Umbilical cord (tissue), 2 donors: ENCODE measurements at places on chromosomes 12 and 14. TPM values are rescaled to one million over a fixed set of nuclear protein-coding genes. Genes with fewer than 3 reads are reported as not detected.
A peak's percentile ranks its signal among the peaks of the same experiment; 100 is the strongest.

DNA sequence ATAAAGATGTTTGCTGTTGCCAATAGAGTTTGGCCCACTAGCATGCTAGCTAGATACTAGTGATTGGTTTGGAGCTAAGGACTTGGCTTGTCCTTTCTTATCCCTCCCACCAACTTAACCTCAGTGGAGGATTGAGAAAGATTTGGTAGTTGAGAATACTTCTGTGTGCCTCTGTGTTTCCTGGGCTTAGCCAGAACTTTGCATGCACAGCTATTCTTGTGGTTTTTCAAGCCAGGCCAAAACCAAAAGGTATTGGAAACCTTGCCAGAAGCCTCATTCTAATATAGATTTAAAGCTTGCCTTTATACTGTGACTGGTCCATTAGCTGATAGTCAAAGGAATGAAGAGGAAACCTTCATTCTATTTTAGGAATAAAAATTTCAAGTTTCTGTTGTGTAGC, 188.5 kb downstream of the CCDC91 start:
- no peak for DNase-seq

DNA sequence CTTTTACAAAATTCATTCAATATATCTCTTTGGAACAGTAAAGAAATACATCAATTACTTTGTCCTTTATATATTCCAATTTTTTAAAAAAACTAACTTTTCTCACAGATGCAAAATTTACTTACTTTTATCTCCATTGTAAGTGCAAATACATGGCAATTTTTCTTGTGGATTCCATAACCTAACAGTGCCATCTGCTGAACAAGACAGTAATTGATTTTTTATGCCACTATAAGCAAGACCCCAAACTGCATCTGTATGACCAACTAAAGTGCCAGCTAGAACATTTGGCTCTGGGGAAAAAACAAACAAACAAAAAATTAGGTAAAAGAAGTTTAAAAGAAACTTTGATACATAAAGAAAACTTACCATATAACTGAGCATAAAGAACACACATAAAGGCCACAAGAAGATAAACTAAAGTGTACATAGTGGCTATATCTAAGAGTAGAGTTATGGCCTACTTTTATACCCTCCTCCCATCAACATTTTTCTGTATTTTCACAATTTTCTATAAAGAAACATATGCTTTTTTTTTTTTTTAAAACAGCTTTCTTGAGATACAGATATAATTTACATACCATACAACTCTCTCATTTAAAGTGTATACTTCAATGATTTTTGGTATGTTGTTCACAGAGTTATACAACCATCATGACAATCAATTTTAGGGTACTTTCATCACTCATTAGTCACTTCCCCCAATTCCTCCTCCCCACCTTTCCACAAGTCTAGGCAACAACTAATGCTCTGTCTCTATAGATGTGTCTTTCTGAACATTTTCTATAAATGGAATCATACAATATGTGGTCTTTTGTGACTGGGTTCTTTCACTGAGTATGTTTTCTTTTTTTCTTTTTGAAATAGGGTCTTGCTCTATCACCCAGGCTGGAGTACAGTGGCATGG, 32.6 kb downstream of the COCH start:
- DNase-seq, result peak; percentile 15

- DNase-seq, result no peak
Measured at GRCh38 chr12:18955594-18955993, 173.9 kb upstream of the PLEKHA5 start.

GRCh38 chr12:63922474-63922873, 78.0 kb downstream of the SRGAP1 start:
- no peak for DNase-seq

- DNase-seq, result no peak
Measured at GRCh38 chr12:63753743-63754142, 26.0 kb upstream of the RXYLT1 start.

GRCh38 chr14:78314484-78314883, 144.3 kb downstream of the NRXN3 start:
- DNase-seq, result no peak

- peak; percentile 64 for DNase-seq
Measured at GRCh38 chr12:56628671-56629458, 1.3 kb downstream of the BAZ2A start.

DNA sequence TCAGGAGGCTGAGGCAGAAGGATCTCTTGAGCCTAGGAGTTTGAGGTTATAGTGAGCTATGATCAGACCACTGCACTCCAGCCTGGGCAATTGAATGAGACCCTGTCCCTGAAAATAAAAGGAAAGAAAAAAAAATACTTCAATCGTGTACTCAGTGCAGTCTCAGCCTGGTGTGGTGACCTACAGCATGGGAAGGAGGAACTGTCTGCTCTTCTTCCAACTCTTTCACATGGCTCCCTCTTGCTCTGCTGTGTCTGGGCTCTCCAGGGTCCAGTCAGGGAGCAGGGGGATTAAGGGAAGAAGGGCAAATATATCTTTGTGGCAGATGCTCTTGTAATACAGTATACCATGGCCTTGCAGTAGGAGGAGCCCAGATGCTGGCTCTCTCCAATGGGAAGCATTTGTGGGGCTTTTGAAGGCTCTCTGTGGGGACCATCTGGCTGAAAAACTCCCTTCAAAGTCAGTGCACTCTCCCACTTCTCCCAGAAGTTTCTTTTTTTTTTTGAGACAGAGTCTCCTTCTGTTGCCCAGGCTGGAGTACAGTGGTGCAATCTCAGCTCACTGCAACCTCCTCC, 76.6 kb upstream of the TMPO start:
- peak; percentile 22 for DNase-seq

DNA sequence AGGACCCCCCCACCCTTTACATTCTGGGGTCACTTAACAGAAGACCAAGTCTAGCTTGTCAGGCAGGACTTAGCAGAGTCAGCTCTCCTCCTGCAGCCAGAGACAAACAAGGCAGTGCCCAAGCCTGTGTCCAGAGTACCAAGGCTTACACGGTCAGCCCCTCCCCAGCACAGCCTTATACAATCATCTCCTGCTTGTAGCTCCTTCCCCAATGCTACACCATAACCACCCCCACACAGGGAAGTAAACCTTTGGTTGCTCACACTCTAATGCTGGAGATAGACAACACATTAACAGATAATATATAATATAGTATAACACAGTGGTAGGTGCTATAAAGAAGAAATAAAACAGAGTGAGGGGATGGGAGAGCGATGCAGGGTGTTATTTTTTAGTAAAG, 175.4 kb upstream of the PWP1 start:
- DNase-seq, result no peak

DNA sequence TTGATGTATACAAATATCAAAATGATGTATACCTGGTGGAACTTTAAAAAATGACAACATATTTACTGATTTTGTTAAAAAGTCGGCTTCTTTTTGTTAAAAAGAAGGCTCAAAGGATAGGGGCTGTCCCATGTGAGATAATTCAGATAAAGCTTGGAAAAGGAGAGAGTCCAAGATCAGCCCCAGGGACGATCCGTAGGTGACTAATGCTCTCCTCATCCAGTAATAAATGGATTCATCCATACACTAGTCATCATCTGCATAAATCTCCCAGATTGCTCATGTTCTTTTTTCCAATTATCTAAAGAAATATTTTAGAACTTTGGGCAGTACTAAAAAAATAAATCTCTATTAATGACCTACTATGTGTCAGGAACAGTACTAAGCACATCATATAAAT, 23.4 kb upstream of the FSCB start:
- peak; percentile 44 for DNase-seq

- DNase-seq, result no peak
Measured at GRCh38 chr12:84124211-84124610, 788.4 kb downstream of the SLC6A15 start.

GRCh38 chr12:90366286-90366685, 588.7 kb downstream of the CCER1 start:
- peak; percentile 25 for DNase-seq

- no peak for DNase-seq
Measured at GRCh38 chr14:69536971-69537370, 37.7 kb downstream of the CCDC177 start.

- no peak for DNase-seq
Measured at GRCh38 chr12:51048661-51049251, 629 bp downstream of the LETMD1 start.

DNA sequence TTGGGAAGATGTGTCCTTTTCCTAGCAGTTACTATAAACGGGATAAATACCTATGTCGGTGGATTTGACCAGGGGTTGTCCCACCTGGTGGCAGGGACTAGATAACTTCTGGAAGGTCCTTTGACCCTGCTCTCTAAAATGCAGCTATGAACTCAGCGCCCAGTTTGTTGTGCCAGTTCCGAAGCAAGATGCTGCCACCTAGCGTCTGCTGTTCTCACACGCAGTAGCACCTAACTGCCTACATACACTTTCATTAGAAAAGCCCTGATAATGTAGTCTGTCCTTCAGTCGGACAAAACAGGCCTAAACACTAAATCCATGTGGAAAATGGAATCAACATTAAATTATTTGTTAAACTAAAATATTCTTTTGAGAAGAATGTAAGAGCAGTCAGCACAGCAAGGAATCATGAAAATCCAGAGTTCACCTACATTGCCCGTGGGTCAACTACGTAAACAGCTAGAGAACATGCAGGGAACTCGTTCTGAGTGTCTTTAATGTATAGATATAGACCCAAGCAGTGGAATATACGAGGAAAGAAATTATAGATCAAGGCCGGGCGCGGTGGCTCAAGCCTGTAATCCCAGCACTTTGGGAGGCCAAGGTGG, 51.1 kb upstream of the CRACR2A start:
- peak; percentile 60 for DNase-seq

- no peak for DNase-seq
Measured at GRCh38 chr14:22249770-22250169, 339.3 kb downstream of the DAD1 start.

GRCh38 chr12:3630621-3631271, 122.2 kb downstream of the CRACR2A start:
- DNase-seq, result no peak

GRCh38 chr14:65392296-65392695, 20.2 kb upstream of the FUT8 start:
- DNase-seq, result peak; percentile 12

DNA sequence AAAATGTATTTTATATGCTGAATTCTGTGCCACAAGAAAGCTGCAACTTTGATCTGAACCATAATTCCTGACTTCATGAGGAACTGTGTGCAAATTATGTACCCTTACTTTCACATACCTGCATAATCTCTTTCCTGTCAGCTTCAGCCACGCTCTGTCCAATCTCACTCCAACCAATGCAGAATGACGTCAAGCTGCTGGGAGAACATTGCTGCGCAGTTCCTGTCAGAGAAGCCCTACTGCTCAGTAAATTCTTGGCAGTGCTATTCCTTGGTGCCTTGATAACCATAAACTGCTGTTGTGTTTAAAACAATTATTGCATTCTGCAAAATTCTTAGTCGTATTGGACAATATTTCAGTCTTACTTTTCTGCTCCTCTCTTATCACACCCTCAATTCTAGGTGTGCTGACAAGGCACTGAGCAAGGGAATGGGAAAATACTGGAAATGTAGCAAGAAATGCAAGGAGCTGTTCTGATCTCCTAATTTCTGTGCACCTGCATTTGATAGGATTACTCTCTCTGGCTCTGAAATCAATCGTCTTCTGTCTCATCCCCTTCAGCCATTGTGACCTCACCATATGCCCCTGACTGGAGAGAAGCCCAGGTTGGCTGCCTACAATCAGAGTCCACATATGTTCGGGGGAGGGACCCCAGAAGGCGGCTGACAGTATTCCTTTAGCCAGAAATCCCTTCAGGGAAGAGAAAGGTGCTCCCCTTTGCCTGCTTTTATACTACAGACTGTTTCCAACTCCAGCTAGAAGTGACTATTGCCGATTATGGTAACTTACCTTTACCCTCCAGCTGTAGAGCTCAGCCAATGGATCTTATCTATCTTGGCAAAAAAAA, 274.9 kb upstream of the NOVA1 start:
- peak; percentile 2 for DNase-seq

DNA sequence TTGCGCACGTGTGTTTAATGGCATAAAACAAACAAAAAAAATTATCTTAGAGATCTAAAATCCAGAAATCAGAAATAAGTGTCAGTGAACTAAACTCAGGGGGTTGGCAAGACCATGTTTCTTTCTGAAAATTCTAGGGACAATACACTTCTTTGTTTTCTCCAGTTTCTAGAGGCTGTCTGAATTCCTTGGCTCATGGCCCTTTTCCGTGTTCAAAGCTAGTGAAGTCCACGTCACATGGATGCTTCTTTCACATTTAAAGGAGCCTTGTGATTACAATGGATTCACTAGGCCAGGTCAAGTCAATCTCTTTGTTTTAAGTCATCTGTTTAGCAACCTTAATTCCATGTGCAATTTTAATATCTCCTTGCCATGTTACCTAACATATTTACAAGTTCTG, 22.4 kb downstream of the SLCO1B3 start:
- no peak for DNase-seq

DNA sequence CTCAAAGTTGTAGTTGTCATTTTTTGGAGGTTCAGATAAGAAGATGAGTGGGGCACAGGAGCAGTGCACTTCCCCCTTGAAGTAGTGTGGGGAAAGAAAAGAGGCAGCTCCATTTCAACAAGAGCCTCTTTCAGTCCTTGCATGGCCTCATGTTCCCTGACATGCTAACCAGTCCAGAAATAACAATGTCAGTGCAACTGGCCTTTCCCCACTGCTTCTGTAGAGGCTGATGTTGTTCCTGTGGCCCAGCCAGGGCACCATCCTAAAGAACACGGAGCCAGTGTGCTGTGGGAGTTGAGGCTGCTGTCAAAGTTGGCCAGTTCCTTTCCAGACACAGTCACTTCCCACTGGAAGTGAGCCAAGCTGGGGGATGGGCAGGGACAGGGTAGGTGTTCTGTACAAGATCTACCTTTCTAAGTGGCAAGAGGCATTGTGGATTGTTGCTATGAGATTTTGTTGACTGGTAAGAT, 77.7 kb upstream of the SLC38A2 start:
- DNase-seq, result peak; percentile 52

GRCh38 chr12:111597831-111598636, 1.1 kb downstream of the ATXN2 start:
- peak; percentile 62 for DNase-seq

Gene CLEC1A
- total RNA-seq, result 3.1 TPM

Gene GALNT16
- total RNA-seq, result 0.96 TPM

Gene MYRFL
- total RNA-seq, result 0.48 TPM

Gene PZP
- total RNA-seq, result 2.6 TPM

Gene NTF3
- 14.0 TPM for total RNA-seq
